Anterior cingulate cortex (tissue), 58 donors: ENCODE measurements at places on chromosomes 7 and 10.
A peak's percentile ranks its signal among the peaks of the same experiment; 100 is the strongest.

- peak; percentile 1 for DNase-seq
Observed at GRCh38 chr10:91552274-91553095, 80.4 kb downstream of the PPP1R3C start.

DNA sequence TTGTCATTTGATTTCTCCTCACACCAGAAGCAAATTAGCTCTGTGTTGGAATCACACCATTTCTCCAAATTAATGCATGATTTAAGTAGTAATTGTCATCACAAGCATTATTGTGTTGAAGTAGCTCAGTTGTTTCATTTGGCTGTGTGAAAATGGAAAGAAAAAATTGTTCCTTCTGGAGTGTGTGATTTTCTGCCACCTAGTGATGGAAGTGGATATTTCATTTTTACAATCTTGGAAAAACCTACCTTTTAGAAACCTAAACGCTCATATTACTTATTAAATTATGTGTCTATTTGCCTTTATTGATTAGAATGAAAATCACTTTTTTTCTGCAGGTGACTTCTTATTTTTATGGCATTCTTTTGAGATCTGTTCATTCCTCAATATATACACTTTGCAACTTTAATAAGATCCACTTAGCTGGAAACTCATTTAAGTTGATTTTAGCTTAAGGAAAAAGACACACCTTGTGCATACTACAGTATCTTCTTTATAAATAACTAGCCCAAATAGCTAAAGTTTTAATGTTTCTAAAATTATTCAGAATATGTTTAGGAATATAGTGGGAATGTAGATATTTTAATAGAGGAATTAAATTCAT lies 50.0 kb downstream of the SRI start:
- DNase-seq, result no peak

GRCh38 chr7:130925136-130925794 lies 191.3 kb upstream of the KLF14 start:
- DNase-seq, result no peak

- no peak for DNase-seq
Observed at GRCh38 chr7:99665312-99666012, 14.3 kb downstream of the CYP3A5 start.

- no peak for DNase-seq
Observed at GRCh38 chr10:30686708-30687107, 57.2 kb upstream of the LYZL2 start.

DNA sequence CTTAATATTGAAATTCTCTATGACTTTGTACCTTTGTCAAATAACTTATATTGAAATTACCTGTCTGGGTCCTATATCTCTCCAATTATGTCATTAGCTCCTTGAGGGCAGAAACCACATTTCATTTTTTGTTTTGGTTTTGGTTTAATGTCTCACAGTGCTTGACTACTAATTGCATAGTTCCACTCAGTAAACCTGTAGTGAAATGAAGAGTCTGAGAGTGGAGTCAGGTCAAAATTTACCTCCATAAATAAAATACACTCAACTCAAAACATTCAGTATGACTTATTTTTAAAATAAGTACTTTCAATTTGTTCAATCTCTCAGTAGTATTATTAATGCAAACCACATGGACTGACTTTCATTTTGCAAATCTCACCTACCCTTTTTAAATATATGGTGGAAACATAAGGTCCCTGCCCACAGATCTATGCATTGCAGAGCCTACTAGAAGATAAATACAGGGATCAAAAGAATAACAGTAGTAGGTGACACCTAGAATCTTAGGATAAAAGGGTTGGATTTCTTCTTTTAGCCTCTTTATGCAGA lies 32.5 kb downstream of the PDE1C start:
- no peak for DNase-seq

- no peak for DNase-seq
Observed at GRCh38 chr7:56578612-56579011, 462.4 kb upstream of the NUPR2 start.

DNA sequence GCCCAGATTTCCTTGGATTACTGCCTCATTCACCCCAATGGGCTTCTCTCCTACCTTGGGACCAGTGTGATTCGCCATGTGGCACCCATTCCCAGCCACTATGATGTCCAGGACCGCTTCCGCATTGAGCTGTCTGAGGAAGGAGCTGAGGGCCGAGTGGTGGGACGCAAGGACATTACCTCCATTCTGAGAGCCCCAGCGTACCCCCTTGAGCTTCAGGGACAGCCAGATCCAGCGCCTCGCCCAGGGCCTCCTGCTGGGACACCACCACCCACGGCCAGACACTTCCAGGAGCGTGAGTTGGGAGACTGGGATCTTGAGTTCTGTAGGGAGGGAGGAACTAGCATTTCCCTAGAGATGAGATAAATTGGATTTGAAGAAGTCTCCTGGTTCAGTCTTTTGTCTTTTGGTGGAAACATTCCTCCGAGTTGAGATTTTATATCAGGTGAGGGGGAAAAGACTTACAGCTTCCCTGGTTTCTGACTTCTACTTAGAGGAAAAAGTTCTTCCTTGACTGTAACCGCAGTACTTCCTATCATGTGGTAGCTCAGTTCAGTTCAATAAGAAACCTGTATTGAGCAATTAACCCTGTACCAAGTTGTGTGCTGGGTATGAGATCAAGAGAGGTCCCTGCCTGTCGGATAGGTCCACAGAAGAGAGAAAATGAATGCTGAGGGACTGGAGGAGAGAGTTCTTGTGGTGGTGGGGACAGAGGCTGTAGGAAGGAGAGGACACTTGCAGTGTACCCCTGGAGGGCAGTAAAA lies 1.3 kb downstream of the MOSPD3 start:
- no peak for DNase-seq

GRCh38 chr10:129133856-129134255 lies 333.2 kb upstream of the MGMT start:
- DNase-seq, result no peak

GRCh38 chr10:10914144-10914543 lies 103.5 kb upstream of the CELF2 start:
- no peak for DNase-seq

DNA sequence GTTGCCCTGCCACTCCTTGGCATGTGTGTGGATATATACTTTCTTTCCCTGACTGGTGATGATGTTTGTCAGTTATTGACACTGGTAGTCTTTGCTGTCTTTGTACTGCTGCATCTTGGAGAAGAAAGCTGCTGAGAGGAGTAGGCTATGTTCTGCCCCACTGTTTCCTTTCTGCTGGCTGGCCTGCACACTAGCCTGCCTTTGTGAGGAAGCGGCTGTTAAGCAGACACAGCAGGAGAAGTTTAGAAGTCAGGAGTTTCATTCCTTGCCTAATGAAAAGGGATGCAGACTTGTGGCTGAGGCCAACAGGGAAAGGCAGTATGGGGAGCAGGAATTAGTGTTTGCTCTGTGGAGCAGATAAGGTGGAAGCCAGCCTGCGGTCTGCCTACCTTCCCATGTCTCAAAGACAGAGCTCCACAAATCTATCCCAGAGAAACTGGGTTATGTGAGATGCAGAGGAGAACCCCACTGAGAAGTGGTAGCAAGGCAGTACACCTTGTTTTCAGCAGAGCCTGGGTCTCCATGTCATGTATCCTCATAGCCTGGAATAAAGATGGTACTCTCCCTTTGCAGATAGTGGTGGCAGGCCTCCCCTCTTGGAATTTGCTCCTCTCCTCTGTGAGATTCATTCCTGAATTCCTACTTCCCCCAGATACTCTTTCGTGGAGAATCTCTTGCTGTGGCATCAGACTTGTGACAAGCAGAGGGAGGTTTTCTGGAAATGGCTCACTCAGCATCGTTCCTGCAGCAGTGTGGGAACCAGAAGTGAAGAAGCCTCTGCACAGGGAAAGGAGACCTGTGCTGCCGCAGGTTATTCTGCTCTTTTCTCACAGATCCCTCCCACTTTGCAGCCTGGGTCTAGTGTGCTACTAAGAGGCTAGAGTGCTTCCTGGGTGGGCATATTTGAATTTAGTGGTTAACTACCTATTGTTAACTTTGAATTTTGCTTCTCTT lies 130.2 kb downstream of the LRRC4 start:
- DNase-seq, result no peak

DNA sequence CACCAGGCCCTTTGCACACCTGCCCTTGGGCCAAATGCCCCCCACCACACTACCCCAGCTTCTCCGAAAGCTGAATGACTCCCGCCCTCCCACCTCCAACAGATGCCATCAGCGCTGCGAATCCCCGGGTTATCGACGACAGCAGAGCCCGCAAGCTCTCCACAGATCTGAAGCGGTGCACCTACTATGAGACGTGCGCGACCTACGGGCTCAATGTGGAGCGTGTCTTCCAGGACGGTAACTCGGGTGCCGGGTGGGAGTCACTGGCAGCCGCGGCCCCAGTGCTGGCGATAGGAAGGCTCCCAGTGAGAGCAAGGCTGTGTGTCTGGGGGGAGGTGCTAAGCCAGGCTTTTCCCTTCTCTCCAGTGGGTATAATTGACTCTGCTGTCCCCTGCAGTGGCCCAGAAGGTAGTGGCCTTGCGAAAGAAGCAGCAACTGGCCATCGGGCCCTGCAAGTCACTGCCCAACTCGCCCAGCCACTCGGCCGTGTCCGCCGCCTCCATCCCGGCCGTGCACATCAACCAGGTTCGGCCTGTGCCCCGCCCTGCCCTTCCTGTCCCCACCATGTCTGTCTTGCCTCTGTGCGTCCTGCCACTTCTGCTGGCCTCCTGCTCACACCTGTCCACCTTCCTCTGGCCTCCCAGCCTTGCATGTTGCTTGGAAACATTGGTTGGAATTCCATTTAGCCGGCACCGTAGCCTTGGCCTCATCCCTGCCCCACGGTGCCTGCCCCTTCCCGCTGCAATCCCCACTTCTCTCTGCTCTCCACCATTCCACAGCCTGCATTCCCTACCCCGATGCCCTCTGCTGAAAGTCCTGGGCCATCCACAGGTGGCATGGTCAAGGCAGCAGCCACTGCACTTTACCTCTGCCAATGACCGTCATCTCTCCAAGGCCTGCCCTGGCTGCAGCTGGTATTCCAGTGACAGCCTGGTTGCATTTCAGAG lies 32.1 kb downstream of the AGAP3 start:
- DNase-seq, result no peak

- DNase-seq, result no peak
Observed at GRCh38 chr7:44247868-44248651, 47.3 kb downstream of the YKT6 start.

GRCh38 chr10:133306941-133307379 lies 1.7 kb downstream of the TUBGCP2 start:
- DNase-seq, result no peak

- no peak for DNase-seq
Observed at GRCh38 chr7:37112218-37112617, 336.4 kb downstream of the ELMO1 start.

GRCh38 chr7:26642416-26642815 lies 222.0 kb downstream of the SKAP2 start:
- DNase-seq, result no peak

DNA sequence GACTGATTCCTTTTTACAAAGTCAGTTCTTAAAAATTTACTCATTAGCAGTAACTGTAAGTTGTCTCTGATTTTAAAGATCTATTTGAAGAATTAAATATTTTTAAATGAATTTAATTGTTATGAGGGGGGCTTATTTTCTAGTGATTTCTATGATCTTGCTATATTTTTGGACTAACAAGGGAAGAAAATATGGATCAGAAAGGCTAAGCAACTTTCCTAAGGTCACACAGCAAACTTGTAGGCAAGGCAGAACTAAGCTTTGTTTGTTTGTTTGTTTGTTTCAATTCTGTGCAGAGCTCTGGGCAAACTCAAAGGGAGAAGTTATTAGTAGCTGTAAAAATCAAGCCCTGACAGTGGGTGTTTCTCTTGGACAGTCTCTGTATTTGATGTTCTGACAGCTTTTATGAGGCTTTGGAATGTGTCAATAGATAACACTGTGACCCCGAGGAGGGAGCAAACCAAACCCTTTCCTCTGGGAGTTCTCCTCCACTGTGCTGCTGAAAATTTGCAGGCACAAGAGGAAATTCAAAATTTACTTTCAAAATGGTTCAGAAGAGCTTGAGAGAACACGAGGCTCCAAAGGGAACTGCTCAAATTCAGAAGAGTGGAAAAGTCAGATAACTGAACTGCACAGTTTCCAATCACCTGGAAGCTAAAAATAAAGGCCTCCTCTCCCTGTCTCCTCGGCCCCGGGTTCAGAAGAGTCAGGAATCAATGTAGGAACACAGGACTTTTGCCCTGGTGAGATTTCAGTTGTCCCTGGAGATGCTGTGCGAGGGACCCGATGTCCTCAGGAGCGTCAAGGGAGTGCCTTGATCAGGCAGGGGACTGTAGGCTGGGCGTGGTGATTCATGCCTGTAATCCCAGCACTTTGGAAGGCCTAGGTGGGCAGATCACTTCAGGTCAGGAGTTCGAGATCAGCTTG lies 325.7 kb downstream of the GATA3 start:
- DNase-seq, result no peak

DNA sequence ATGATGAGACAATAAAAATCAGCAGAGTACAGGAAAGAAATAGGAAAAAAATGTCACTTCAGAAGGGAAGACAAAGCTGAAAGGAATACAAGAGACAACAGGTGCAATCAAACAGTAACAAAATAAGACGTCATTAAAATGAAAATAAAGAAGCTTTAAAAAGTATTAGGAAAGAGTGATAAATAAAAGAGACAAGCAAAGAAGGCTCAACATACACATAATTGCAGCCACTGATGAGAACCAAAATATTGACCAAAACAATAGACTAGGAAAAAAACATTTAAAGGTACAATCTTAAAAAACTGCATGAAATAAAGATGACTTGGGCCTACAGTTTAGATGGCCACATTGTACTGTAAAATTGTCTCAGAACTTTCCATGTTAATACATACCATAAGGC lies 160.5 kb upstream of the MINDY3 start:
- no peak for DNase-seq

DNA sequence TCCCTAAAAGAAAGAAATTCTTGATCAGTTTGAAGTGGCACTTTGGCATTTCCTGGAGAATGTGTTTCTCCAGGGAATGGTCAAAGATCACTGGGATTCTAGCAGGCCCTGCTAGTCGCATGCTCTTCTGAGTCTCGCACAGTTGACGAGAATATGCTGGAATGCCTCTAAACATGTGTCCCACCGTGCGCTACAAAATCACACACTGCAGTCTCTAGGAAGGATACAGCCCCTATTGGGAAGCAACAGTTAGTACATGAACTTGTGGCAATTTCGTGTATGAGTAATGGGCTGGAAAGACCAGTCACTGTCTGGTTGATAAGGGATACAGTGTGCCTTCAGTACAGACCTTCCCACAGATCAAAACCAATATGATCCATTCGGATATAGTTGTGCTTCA lies 257.9 kb downstream of the PRPF18 start:
- no peak for DNase-seq

DNA sequence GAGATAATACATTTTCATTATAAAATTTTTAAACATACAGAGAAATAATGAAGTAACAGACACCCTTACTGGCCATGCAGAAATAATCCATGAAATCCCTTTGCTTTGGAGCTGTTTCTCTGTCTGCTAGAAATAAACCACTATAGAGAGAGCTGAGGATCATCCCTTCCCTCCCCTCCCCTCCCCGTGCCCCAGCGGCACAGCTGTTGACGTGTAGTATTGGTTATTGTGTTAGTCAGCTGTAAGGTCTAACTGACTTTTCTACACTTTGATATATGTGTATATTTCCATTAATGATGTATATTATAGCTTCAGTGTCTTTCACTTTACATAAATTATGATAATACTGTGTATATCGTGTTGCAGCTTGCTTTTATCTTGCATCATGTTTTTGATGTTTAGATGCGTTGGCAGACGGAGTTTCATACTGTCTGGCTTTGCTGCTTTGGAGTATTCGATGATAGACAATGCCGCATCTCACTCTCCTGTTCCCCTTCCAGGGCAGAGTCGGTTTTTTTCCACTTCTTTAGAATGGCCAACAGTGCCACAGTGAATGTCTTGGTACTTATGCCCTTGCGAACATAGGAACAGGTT lies 27.4 kb upstream of the GRID1 start:
- no peak for DNase-seq
